Activated naive CD4-positive, alpha-beta T cell treated with anti-CD3 and anti-CD28 coated beads, Interleukin-2, amount 10 ng/mL, durations not matched to agents 5 hours and 36 hours (primary cell): ENCODE measurements at places on chromosomes 3 and 15. TPM values are rescaled to one million over a fixed set of nuclear protein-coding genes. Genes with fewer than 3 reads are reported as not detected.

The CX3CR1 gene
- 0.83 TPM for total RNA-seq

The FOXB1 gene
- 0.75 TPM for total RNA-seq

The VIPR1 gene
- 48.3 TPM for total RNA-seq

The KLF15 gene
- not detected for total RNA-seq

The CCRL2 gene
- 5.2 TPM for total RNA-seq

The RBSN gene
- 19.7 TPM for total RNA-seq

The MIX23 gene
- 25.3 TPM for total RNA-seq
